Skin of body (tissue), 3 donors: ENCODE measurements at places on chromosomes 11 and 22.

- peak; percentile 24 for DNase-seq
Measured at GRCh38 chr11:12430954-12431595, 53.7 kb downstream of the PARVA start.

GRCh38 chr22:25881210-25881755 lies 139.3 kb downstream of the MYO18B start:
- DNase-seq, result no peak

DNA sequence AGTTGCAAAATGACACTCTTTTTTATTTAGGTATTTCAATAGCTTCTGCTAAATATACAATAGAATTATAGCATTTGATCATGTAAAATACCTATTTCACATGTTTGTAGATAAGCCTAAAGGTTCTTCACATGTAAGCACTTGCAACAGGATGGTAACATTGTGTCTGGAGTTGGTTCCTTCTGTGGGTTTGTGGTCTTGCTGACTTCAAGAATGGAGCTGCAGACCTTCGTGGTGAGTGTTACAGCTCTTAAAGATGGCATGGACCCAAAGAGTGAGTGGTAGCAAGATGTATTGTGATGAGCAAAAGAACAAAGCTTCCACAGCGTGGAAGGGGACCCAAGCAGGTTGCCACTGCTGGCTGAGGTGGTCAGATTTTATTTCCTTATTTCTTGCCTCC lies 246.4 kb upstream of the PDGFD start:
- no peak for DNase-seq

DNA sequence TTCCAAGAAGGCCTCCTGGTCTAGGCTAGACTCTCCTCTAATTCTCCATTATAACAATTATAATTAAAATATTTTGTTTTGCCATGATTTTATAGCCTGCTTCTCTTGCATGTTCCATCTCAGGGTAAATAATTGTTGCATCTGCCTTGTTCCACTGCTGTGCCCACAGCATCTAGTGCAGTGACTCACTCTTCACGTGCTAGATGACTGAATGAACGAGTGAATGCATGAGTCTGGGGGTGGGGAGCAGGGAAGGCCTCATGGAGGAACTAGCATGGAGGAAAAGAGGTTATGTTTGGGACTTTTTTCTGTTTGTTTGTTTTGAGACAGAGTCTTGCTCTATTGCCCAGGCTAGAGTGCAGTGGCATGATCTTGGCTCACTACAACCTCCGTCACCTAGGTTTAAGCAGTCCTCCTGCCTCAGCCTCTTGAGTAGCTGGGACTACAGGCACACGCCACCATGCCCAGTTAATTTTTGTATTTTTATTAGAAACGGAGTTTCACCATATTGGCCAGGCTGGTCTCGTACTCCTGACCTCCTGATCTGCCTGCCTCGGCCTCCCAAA lies 5.2 kb upstream of the OAF start:
- DNase-seq, result no peak

GRCh38 chr22:30728826-30729225 lies 34.2 kb downstream of the OSBP2 start:
- no peak for DNase-seq

GRCh38 chr11:44740967-44741366 lies 14.2 kb downstream of the TSPAN18 start:
- no peak for DNase-seq

- DNase-seq, result no peak
Measured at GRCh38 chr22:33722816-33723215, 197.5 kb downstream of the LARGE1 start.

DNA sequence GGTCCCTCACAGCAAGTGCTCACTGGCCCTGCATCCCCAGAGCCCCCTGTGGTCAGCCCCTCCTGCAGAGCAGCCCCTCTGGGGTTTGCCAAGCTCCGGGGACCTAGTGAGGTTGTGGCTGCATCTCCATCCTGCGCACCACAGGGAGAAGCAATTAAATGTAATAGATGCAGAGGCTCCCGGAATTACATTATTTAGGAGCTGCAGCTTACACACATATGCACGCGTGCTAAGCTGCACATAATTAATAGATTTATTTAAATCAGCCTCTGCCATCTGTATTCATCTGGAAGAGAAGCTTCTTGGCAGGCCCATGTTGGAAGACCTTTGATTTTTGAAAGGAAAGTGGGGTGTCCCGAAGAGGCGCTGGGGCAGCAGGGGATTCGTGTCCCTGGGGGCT lies 1271.5 kb downstream of the BRD1 start:
- DNase-seq, result no peak

DNA sequence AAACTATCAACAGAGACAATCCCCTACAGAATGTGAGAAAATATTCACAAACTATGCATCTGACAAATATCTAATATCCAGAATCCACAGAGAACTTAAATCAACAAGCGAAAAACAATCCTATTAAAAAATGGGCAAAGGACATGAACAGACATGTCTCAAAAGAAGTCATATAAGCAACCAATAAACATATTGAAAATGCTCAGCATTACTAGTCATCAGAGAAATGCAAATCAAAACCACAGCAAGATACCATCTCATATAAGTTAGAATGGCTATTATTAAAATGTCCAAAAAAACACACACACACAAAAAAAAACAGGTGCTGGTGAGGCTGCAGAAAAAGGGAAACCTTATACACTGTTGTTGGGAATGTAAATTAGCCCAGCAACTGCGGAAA lies 8.3 kb upstream of the OR52E8 start:
- no peak for DNase-seq

DNA sequence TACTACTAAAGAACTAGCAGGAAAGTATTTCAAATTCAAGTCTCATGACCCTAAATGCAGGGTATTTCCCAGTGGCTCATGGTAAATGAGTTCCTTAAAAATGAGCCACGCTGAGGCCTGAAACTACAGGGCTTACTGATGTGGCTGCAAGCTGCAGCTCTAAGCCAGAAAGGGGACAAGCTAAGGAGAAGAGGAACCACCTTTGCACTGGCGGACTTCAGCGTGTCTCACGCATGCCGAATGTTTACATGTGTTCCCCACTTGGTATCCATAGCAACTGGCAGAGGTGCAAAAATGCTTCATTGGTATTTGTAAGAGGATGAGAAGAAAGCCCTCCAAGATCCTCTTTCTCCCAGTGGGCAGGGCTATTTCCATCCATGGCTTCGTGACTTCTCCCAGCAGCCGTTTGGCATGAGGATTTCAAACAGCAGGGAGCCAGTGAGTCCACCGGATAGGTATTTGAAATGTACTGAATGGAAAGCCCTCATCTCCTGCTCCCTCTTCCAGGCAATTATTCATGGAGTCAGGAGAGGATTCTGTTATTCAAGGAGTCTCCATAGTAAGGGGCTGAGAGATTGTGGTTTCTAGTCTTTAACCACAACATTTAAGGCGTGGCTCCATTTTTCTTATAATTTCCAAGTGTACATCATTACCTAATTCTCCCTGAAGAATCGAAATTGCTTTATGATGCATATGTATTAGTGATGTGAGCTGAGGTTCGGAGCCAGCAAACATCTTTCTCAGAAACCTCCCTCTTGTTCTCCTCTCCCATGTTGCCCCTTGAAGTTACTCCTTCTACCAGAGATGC lies 55.3 kb upstream of the CD44 start:
- peak; percentile 99 for DNase-seq

- DNase-seq, result no peak
Measured at GRCh38 chr22:39091126-39092081, 5.6 kb upstream of the APOBEC3H start.

GRCh38 chr22:32692371-32692770 lies 109.1 kb upstream of the TIMP3 start:
- DNase-seq, result no peak

- DNase-seq, result no peak
Measured at GRCh38 chr11:130804306-130805076, 111.8 kb downstream of the SNX19 start.
